ENCODE measurements at places on chromosomes 1 and 21.

GRCh38 chr21:44874497-44875315 lies 1.2 kb upstream of the PTTG1IP start:
- no peak for DNase-seq

- no peak for DNase-seq
Observed at GRCh38 chr1:7657287-7658016, 113.6 kb upstream of the VAMP3 start.

- DNase-seq = no peak
Observed at GRCh38 chr1:25197235-25197975, 34.9 kb downstream of the SYF2 start.

DNA sequence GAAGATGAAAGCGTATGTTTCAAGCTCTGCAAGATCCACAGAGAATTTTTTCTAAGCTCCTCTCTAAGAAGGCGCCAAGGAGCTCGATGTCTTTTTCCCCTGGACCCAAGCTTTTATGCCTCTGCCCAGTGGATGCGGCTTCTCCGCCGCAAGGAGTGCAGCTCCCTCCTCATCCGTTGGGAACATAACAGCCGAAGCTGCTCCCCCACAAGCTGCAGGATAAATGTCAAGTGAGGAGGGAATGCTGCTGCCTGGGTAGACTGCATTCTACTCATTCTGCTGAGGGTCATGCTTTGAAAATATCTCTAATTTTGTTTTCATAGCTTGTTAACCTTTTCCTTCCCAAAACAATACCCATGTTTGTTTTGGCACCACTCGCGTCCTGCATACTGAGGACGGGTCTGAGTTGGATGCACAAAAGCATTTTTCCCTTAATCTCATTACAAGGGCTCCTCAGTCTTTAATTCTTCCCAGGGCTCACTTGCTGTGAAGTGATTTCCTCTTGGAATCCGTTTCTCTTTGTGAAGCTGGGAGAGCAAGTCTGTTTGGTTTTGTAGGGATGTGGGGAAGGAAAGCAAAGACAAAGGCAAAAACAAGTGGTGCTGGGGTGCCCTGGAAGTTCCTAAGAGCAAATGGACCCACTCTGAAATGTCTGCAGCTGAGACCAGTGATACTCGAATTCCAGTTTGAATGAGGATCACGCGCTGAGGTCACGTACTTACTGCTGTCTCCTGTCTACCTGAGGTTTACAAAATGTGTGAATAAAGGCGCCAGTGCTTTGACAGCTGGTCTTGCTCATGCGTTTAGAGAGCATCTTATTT lies 134.0 kb upstream of the IRF2BP2 start:
- no peak for DNase-seq

- DNase-seq = no peak
Observed at GRCh38 chr1:84271441-84272151, 29.9 kb upstream of the SAMD13 start.

GRCh38 chr21:37658817-37659458 lies 257.3 kb downstream of the KCNJ6 start:
- DNase-seq = no peak

GRCh38 chr21:15293240-15293639 lies 228.4 kb upstream of the NRIP1 start:
- no peak for DNase-seq

- DNase-seq = no peak
Observed at GRCh38 chr1:22184892-22185612, 42.2 kb upstream of the WNT4 start.

DNA sequence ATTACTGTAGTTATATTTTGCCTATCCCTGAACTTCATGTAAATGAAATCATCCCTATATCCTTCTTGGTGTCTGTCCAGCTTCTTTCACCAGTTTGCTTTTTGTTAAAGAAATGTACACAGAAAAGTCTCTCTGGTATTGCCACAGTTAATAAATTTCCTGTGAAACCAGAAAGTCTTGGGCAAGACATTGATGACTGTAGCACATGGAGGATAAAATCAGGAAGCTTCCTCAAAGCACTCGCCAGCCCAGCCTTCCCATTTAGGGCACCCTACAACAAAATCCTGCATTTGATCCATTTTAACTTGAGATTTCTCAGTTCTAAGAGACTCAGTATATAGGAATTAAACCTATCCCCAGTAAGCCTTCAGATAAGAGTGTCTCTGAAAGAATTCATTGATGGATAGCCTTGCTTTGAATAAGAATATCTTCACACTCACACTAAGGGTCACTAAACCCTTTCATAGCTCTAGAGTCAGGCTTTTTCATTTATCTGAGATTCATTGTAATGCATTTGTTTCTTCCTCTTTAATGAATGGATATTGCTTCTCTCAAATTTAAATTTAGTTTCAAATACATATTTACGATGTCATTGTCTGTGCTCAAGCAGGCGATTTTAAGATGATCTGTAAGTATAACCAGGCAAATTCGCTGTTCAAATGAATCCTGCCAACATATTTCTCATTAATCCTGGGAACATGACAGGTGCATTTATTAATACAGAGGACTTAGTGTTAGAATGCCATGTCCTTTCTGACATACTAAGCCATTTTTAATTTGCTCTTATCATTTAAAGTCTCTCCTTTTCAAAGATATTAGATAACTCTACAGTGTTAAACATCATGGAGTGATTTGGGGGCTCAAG lies 153.1 kb downstream of the GRIK1 start:
- DNase-seq = no peak

DNA sequence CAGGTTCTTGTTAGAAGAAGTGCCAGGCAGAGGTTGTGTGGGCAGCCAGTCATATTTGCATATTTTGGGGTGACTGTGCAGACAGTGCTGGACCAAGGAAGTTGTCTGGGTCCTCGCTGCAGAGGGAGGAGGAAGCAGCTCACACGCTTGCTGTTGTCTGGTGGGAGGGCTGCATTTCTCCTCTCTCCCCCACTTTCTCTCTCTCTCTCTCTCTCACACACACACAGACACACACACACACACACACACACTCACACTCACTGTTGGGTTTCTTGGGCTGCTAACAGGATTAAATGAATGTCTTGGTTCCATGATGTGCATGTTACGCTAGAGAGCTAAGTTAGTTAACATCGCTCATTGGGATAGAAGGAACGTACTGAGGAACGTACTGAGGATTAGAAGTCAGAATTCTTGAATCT lies 72.9 kb downstream of the AGPAT3 start:
- DNase-seq = no peak

DNA sequence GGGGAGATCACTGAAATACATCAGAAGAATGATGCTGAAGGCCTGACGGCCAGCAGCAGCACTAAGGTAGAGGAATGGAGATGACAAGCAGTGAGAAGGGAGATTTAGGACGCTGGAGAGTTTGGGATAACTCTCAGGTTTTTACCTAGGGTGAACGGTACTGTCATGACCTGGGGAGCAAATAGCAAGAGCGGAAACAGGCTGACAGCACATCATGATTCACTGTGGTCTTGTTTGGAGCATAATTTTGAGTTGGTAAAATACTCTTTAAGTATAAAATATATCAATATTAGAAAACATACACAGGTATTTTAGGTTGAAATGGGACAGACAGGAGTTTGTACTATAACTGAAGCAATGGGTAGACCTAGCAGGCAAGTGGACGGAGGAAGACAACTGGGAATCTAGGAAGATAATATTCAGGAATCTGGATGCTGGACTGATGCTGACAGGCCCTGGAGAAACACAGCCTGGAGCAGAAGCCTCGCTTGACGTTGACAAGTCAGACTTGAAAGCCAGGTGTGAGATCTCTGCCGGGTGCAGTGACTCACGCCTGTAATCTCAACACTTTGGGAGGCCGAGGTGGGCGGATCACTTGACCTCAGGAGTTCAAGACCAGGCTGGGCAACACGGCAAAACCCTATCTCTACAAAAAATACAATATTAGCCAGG lies 33.3 kb downstream of the ALG14 start:
- no peak for DNase-seq

DNA sequence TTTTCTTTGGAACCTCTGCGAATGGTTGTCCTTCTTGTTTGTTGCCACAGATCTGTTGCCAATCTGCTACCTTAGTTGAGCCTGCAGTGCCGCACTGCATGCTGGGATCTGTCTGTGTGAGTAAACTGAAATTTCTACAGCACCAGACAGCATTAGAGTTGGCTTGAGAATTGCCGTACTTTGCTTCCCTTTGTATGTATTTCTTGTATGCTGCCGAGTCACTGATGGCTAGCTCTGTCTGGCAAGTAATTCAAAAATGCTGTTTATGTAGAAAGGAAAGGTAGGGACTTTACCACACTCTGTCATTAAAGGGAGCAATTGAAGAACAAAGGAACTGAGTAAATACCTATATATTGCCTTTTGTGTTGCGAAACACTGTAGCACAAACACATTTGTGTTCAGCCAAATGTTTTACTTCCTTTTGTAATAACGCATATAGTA lies 857.4 kb downstream of the USP25 start:
- no peak for DNase-seq

GRCh38 chr1:201606096-201606495 lies 67.2 kb downstream of the NAV1 start:
- DNase-seq = no peak

- DNase-seq = no peak
Observed at GRCh38 chr1:107949467-107950253, 15.3 kb downstream of the VAV3 start.

DNA sequence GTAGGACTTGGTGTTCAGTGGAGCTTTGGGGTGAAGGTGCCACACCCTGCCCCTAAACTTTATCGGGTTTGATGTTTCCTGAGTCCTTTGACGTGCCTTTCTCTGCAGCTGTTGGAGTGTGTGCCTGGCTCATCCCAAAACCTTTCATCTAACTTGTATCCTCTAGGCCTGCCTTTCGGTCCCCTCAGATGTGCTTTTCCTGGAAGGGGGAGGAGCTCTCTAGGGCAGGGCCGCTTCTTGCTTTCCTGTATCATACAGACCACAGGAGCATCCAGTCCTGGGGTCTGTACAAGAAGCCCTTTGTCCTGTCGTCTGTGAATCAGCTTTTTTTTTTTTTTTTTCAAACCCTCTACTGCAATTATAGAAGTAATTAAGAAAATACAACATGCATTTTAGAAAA lies 35.7 kb downstream of the PTGFRN start:
- no peak for DNase-seq

DNA sequence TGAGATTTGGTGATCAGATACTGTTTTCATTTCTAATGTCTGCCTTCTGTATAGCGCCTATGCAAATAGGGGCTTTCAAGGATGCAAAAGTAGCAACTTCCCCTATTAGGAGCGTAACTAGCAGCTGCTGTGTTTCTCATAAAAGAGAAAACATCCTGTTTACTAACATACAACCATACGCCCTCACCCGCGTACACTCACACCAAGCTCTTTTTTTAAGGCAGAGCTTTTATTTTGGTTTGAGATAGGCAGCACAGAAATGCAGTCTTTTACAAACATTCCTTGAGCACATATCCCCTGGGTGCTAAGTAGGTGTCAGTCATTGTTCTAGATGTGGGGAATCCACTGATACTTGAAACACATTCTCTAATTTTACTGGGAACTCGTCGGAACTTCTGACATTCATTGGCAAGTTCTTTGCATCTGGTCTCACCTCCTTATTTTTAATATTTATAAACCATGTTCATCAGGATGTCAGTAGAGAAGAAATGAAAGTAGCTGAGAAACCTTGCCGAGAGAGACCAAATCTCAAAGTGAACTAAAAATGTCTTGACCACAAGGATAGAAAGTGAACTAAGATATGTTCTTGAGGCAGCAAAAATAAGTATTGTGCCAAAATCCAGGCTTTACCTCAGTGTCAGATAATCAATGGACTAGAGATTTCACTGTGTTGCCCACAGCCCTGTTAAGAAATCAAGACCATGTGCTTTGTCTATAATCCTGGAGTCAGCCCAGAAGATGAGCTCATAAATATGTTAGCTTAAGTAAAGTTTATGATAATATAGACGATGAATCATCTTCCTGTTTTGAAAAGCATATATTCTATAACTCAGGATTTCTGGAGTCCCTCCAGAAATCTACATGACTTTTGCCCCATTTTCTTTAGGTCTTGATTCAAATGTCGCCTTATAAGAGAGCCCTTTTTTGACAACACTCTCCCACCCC lies 350.9 kb downstream of the ST6GALNAC3 start:
- DNase-seq = no peak

DNA sequence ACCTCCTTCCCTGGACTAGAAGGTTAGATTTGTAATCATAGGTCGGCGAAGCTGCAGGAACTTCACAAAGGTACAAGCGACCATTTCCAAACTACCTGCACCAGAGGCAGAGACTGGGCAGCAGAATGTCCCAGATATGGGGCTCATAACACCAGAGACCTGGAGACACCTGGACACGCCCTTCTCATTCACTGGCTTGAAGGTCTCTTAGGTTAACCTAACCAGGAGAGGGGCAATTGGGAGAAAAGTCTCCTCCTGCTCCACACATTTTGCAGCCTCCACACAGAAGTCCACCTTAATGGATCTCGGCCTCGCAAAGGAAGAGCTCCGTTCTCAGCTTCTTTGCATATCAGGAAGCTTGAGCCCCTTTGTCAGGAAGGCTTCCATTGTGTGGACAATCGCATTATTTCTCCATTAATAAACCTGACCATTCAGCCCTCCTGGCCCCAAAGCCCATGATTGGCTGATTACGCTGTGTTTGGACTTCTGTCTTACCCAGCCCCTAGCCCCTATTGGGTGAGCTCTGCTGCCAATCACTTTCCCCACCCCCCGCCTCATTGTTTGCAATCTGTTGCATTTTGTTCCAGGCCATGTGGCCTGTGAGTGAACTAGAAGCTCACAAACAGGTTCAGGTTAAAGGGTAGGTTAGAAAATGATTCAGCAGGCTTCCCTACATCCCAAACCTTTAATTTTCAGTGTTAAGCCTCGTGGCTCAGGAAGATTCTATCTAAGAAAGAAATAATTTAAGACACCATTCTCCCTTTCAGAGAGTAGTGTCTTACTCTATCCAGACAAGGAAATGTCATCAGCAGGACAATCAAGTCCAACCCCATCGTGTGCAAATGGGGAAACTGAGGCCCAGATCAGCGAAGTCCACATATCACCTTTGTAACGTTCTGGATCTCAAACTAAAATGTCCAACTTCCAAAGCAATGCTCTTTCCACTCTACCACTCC lies 2.8 kb downstream of the MYCL start:
- DNase-seq = no peak

DNA sequence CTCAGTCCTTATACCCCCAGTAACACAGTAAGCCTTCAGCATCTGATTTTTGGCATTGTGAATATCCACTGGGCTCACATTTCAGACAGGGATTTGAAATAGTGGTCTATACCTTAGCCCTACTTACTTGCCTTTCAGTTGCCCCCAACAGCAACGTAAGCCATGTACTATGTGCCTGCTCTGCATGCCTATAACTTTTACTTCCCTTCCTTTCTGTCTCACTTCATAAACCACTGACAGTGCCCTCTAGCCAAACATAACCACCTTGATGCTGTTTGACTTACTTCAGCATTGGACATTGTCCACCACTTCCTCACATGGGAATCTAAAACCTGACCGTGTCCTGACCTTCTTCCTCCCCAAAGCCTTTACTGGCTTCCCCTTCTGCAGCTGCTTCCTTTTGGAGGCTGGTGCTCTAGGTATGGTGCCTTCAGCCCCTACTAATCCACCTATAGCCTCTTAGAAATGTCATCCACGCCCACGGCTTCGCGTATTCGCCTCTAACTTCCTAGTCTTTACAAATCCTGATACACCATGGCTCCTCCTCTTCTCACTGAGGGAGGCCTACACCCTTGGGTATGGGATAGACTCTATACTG lies 3.6 kb upstream of the ZNF672 start:
- no peak for DNase-seq

GRCh38 chr21:41768437-41769042 lies 1.7 kb upstream of the RIPK4 start:
- DNase-seq = no peak
